ENCODE measurements at places on chromosomes 7 and 10.
A peak's percentile ranks its signal among the peaks of the same experiment; 100 is the strongest.

- DNase-seq: no peak
These were observed 28.6 kb downstream of the VIM start for GRCh38 chr10:17256627-17257026.

DNA sequence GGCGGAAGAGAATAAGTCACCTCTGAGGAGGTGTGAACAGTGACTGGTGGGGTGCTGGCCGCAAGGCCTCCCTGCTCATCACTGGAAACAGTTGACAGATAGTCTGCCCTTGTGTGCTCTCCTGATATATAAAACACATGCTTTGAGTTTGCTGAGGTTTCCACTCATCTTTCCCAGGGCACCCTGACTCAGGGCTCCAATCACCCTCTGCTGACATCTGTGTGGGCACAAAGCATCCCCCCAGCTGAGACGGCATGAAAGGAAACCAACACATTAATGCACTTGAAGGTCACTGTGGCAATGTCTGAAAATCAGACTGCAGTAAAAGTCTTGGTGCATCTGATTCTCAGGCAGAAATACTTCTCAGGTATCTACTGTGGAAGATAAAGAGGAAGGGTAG lies 49.8 kb downstream of the EPDR1 start:
- no peak for DNase-seq

DNA sequence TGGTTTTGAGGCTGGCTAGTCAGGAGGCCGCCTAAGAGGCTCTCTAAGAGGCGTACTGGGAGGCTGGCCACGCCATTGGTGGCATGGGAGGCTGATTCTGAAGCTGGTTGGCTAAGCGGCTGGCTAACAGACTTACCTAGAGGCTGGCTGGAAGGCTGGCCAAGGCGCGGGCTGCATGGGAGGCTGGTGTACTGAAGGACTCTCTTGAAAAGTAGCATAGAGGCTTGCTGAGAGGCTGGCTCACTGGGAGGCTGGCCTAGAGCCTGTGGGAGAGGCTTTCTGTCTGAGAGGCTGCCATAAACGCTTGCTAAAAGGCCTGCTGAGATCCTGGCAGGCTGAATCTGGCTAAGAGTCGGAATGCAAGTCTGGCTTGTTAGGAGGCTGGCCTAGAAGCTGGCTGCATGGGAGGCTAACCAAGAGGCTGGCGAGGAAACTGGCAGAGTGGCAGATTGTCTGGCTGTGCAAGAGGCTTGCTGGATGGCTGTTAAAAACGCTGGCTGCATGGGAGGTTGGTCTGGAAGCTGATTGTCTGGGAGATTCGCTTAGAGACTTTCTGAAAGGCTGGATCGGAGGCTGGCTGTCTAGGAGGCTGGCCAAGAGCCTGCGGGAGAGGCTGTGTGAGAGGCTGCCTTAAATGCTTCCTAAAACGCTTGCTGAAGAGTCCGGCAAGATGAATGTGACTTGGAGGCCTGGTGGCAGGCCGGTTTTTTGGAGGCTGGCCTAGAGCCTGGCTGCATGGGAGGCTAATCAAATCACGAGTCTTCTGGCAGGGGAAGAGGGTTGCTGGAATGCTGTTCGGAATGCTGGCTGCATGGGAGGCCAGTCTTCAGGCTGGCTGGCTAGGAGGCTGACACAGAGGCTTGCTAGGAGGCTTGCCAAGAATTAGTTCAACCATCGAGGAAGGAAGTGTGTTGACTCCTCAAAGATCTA lies 134.2 kb downstream of the OR13A1 start:
- DNase-seq: no peak

GRCh38 chr10:77082601-77083252 lies 554.9 kb downstream of the KCNMA1 start:
- DNase-seq: no peak

DNA sequence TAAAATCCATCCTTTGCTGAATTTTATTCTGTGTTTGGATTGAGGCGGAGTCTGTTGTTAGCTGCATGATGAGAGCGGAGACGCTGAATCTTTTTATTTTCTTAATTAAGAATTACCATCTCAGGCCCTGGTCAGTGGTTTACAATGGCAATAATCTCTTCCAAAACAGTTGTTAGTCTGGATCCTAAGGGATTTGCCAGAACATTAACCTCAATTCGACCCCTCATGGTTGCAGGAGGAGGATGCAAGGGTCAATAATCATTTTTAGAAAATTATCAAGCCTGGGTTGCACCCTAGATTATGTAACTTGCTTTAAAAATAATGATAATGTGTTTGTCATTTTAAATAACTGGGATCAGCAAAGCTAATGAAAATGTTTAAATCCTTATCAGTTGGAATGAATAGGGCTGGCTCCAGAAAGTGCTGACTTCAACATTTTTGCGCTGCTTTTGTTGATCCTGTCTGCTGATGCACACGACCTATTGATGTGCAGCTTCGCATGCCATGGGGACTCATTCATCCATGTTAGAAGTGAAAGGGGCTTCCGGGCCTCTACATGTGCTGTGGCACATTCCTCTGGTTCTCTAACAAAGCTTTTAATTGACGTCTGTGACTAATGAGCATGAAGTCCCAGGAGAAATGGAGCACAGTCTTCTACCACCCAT lies 80.7 kb upstream of the KIAA1217 start:
- no peak for DNase-seq

GRCh38 chr10:132915411-132915810 lies 27.0 kb downstream of the CFAP46 start:
- no peak for DNase-seq

- no peak for DNase-seq
These were observed 50.8 kb downstream of the SH2D4B start for GRCh38 chr10:80588546-80588945.

GRCh38 chr7:140435252-140435895 lies 31.5 kb downstream of the RAB19 start:
- DNase-seq: no peak

GRCh38 chr7:125773113-125773785 lies 843.6 kb upstream of the POT1 start:
- DNase-seq: no peak

DNA sequence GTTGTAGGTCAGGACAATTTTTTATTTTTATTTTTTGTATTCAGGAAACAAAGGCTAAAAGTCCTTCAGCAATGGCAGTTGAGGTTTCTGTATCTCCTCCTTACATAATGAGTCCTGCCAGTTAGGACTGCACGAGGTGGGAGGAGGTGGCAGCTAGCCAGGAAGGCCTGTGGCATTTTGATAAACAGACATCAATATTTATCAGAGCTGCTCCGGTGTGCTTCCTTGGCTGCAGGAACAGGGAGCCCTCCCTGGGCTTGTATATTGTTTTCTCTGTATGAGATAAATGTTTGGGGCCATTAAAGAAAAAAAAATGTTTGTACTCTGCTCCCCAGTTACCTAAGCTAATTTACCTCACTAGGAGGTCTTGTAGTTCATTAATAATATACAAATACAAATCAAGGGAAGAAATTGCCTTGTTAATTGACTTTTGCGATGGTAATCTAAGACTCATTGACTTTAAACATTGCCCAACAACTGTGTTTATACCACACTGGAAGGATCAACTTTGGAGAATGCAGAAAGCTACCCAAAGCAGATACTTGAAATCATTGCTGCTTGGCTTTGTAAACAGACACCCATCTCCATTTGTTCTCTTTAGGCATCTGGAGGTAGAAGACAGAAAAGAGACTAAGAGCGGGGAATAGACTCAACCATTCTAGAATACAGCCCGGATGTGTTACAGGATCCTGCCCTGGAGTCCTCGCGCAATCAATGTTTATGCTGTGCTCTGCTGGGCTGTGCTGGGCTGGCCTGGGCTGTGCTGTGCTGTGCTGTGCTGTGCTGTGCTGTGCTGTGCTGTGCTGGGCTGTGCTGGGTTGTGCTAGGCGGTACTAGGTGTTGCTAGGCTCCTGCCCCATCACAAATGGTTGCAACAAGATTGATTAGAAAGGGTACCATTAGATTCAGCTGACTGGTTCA lies 36.5 kb upstream of the PDZD8 start:
- no peak for DNase-seq

GRCh38 chr10:71974489-71975021 lies 10.4 kb downstream of the CHST3 start:
- peak; percentile 11 for DNase-seq

DNA sequence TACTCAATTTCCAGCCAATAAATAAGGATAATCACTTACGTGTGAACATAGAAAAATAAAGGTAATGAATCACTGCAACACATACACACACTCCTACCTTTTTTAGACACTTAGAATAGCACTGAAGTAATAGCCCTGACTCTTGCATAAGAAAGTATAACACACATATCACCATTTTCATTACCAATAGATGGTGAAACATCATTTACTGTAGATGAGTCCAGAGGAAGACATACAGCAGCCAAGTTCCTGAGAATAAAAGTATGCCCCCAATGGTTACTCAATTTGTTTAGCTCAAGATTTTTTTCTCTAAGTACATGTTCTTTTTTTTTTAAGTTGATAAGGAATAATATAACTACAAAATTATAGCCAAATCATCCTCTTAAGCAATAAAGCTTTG lies 316.3 kb downstream of the PARD3 start:
- DNase-seq: no peak

DNA sequence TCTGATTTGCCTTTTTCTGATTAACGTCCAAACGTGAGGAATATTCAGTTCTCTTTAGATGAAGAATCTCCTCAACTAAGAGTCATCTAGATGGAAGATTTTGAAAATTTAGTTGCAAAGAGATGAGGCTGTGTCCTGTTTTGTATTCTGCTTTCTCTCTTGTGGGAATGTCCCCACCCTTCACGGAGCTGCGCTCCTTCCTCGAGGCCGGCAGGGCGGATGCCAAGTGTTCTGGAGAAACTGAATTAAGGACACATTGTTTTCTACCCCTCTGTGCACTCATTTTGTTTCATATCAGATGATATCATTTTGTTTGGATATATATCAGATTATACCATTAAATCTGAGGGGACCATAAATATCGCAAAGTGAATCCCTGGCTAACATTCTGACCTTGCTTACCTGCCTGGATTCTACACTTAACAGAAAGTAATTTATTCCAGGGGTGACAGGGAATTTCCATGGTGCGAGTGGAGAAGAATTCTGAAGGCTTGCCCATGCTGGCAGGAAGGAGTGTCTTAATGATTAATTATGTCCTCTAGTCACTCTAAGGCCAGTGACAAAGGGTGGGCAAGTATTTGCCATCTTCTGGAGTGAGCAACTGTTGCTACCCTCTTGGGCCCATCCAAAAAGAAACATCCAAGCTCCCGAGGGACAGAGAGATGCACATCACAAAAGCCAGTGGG lies 47.9 kb upstream of the IGFBP3 start:
- DNase-seq: no peak

DNA sequence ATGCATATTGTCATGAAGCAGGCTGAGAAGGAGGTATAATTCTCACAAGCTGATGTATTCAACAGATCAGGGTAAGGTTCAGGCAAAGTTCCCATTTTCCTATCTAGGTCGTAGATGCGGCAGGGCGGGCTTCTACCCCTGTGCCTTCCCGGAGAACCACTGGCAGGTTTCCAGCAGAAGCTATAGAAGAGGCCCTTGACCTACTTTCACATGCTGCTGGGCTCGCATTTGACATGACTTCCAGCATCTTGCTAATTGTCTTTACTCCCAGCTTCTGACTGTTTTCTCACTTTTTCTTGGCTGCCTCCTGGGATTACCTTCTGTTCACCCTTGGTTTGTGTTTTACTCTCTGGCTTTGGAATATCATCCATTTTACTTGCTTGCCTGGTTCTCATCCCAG lies 32.6 kb upstream of the ORC5 start:
- no peak for DNase-seq

GRCh38 chr10:126090911-126091728 lies 194.8 kb downstream of the FANK1 start:
- DNase-seq: no peak

DNA sequence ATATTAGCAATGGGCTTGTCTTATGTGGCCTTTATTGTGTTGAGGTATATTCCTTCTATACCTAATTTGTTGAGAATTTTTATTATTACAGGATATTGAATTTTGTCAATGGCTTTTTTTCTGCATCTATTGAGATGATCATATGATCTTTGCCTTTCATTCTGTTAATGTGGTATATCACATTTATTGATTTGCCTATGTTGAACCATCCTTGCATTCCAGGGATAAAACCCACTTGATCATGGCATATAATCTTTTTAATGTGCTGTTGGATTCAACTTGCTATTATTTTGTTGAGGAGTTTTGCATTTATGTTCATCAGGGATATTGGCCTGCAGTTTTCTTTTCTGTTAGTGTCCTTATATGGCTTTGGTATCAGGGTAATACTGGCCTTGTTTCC lies 91.8 kb upstream of the KLF14 start:
- no peak for DNase-seq

DNA sequence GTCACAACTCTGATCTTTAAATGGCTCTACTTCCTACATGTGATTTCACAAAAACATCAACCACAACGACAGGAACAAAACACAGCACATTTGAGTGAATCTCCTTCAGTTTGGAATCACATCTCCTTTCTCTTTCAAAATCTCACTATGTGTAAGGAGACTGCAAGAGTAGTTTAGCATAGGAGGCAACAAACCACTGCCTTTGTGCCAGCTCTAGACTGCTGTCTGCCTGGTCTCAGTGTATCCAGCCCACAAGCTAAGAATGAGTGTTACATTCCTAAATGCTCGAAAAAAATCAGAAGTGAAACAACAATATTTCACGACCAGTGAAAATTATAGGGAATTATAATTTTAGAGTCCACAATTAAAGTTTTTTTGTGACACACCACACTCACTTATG lies 217.0 kb upstream of the STEAP4 start:
- DNase-seq: no peak

DNA sequence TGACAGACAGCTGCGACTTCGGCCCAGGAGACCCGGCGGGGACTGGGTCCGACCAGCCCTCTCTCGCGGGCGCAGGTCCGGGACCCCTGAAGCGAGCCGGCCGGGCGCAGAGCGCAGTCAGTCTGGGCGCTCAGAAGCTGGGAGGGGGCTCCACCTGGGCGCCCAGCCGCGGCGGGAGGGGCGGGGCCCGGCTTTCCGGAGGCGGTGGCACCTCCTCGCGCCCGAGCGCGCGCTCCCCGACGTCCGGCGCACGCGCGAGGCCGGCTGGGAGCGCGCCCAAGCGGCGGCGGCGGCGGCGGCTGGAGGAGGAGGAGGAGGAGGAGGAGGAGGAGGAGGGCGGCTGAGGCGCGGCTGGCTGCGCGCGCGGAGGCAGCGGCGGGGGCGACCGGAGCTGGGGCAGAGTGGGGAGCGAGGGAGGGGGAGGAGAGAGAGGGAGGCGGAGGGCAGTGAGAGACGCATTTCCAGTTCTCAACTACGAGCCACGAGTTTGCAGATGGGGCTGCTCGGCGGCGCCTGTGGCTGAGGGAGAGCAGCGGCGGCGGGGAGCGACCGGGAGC lies at the start of gene PALS2:
TSS of gene PALS2 (plus strand) at position 456 of the 557 bp plus-strand sequence. CDS start 50,216 bp downstream, outside the sequence.
- DNase-seq: peak; percentile 56

DNA sequence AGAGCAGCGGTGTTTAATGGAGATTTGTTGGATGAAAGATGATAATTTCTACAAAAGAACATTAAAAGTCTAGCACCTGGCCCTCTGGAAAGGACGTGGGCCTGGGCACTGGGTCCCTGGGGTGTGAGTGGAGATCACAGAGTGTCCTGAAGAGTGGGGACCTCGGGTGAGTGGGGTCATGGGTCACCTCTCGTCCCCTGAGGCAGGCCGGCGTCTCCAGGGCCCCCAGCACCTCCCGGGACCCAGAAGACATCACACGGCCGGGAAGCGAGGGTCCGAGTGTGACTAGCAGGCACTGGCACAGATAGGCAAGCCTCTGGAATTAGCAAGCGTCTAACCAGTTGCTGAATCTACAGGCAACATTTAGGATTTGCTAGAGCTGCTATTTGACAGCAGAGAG lies 257.2 kb downstream of the MAD1L1 start:
- DNase-seq: no peak

All from activated CD4-positive, alpha-beta T cell treated with anti-CD3 and anti-CD28 coated beads for 24 hours (primary cell).